ENCODE measurements at places on chromosomes 7 and 10.

- no peak for DNase-seq
Observed at GRCh38 chr10:35872671-35873070, 230.6 kb upstream of the FZD8 start.

- no peak for DNase-seq
Observed at GRCh38 chr7:36379831-36380504, 9.7 kb upstream of the ANLN start.

DNA sequence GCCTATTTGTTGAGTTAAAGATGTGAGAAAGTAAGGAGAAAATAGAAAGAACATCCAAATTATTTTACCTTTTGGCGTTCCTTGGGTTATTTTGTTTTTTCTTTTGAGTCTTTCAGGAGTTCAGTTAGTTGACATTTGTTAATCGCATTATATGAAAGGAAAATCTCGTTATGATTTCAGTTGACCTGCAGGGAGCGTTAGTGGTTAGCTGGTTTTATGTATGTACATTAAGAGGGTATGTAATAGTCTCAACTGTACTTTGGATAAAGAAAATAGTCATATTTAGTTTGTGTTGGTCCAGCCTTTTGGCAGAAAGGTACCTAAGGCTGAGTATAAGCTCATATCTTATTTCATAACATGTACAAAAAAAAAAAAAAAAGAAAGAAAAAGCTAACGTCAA is 4.0 kb downstream of the BMPER start:
- no peak for DNase-seq

DNA sequence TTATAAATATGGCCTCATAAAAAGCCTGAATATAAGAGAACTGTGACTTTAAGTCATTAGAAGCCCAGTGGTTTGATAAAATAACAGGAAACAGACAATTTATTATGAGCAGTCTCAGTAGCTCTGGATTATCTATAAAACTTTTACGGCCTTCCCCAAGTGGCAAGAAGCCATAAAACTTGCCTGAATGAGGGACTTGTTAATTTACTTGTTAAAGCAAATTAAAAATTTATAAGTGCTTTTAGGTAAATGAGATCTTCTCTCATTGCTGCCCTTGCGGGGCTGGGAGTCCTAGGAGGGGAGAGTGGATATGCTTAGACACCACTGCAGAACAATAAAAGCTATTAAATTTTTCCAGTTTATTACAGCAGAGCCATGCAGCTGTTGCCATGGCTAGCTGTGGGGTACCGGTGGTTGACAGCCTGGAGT is 499.9 kb downstream of the AUTS2 start:
- no peak for DNase-seq

DNA sequence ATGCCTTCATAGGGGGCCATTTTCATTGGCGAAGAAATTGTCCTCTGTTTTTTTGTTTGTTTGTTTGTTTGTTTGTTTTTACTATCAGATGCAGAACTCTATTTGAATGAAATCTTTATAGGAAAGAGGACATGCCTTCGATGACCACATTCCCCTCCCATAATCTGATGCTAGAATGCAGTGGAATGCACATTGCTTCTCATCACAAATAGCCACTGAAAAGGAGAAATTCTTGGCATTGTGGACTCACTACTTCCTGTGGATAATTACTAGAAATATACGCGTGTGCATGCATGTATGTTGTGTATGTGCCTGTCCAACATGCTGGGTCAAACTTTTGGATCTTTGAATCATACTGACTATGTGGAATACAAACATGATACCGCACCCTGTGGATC is 70.5 kb upstream of the SFMBT2 start:
- no peak for DNase-seq

DNA sequence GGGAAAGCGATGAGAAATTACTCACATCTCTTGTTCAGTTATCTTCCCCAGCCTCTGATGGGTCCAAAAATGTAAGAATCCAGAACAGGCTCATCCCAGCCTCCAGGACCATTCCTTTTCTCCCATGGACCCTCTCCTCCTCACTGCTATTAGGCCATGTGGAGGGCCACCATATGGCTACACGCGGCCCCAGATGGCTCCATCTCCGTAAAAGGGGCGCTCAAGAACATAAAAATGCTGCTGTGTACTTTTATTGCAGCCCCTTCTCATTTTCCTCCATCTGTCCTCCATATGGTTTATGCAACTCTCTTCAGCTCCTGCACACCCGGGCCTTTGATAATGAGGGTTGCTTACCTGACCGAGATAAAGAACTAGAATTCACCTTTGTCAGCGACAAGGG is 166.2 kb downstream of the RAPGEF5 start:
- DNase-seq: no peak

DNA sequence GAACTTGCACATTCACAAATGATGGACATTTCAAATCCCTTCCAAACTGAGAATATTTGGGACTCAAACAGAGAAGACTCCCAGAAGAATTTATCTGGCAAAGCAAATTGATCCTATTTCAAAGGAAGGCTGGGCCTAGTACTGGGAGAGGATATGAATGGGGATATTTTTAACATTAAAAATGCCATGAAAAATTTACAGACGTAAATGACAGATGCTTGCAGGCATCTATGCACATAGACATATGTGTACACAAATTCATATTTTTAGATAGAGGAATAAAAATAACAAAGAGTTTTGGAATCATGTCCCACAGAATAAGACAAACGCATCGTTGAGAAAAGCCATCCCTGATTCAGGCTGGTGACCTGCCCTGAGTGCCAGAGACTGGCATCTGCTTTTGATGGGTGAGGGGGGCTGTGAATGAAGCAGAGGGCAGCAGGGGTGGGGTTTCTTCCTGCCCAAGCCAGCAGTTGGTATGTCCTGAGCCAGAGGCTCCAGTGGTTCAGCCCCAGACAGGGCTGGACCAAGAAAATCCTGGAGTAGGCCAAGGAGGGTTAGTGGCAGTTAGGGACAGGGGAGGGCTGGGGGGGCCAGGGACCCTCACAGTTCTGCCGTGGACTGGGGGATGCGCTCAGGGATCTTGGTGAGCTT is 138.5 kb downstream of the SLIT1 start:
- no peak for DNase-seq

DNA sequence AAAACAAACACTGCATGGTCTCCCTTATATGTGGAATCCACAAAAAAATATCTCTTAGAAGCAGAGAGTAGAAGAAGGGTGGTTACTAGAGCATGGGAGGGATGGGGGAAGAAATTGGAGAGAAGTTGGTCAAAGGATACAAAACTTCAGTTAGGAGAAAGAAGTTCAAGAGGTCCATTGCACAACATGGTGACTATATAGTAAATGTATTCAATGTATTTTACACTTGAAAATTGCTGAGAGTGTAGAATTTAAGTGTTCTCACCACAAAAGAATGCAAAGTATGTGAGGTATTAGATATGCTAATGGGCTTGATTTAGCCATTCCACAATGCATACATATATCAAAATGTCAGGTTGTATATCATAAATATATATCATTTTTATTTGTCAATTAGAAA is 232.0 kb upstream of the CELF2 start:
- DNase-seq: peak; percentile 92

GRCh38 chr7:2355705-2356008 is 1.0 kb downstream of the EIF3B start:
- no peak for DNase-seq

GRCh38 chr10:58352956-58353610 is 18.3 kb downstream of the UBE2D1 start:
- DNase-seq: no peak

DNA sequence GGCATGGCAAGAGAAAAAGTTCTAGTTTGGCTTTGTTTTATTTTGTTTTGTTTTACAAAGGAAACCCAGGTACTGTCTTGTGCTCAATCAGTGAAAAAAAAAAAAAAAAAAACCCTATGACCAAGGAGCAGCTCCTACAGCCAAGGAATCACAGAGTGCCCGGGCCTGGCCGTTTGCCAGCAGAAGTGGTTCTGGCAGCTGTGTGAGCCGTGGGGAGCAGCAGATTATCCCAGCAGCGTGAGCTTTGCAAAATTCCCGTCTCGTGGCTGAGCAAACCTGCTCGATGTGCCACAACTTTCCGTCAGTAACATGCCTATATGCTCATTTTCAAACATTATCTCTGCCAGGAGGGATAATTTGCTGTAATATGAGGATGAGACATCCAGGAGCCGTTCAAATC is 293.7 kb downstream of the POU6F2 start:
- DNase-seq: peak; percentile 39

DNA sequence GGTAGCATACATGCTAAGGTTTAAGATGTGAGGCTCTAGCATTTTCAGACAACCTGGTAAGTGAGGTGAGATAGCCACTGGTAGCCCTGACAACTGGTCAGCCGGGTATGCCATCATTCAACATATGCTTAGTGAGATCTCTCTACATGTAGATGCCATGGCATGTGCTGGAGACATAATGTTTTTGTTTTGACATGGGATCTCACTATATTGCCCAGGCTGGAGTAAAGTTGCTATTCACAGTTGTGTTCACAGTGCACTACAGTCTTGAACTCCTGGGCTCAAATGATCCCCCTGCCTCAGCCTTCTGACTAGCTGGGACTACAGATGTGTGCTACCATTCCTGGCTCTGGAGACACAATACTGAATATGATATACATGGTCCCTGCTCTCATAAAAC is 437.3 kb downstream of the SORCS1 start:
- DNase-seq: no peak

- no peak for DNase-seq
Observed at GRCh38 chr10:2038036-2038435, 300.7 kb upstream of the ADARB2 start.

DNA sequence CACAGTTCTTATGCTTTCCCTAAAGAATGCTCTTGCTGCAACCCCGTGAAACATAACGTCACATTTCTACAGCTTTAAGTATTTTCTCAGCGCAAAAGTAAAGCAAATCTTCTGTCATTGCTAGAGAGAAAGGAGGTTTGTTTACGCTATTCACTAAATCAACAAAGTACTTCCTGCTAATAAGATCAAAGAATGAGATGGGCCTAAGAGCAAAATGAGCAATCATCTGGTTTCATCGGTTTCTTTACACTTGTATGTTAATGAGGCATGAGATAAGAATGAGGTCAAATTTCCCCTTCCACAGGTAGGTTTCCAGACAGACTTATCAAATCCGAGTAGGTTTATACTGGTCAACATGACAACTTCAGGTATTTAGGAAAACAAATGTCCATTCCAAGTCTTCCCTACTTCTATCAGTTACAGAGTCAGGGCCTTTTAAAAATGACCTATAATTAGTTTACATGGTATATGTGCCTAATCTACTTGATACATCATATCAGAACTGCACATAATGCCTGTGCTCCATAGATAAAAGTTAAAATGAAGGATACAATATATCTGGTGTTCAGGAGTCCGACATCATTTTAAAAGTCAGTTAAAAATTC is 8.4 kb downstream of the USP6NL start:
- no peak for DNase-seq

GRCh38 chr10:45593938-45594275 is 78.7 kb downstream of the ZFAND4 start:
- no peak for DNase-seq

DNA sequence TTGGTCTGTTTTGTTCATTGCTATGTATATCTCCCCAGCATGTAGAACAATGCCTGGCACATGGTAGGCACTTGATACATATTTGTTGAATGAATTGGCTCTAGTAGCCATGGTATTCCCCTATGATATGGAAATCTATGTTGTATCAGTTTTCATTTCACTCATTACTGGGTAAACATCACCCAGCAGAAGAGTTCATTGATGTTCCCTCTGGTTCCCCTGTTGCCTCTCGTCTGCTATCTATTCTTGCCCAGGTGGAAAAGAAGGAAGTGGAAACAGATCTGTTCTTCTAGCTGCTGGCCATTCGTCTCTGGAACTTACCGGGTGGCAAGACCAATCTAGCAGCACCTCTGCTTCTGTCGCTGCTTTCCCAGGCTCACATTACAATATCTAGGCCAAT is 71.5 kb downstream of the LRRC4 start:
- DNase-seq: no peak

GRCh38 chr7:126805351-126805750 is 447.4 kb downstream of the GRM8 start:
- DNase-seq: no peak

- DNase-seq: no peak
Observed at GRCh38 chr10:118986815-118987790, 42.4 kb upstream of the NANOS1 start.

- peak; percentile 14 for DNase-seq
Observed at GRCh38 chr7:134458341-134458805, 527 bp downstream of the AKR1B1 start.

Measured in NCI-H226 (cell line).